ENCODE measurements at places on chromosomes 7 and 10.
A peak's percentile ranks its signal among the peaks of the same experiment; 100 is the strongest.

GRCh38 chr7:142782922-142783900 lies 12.4 kb downstream of the PRSS2 start:
- DNase-seq = peak; percentile 46

DNA sequence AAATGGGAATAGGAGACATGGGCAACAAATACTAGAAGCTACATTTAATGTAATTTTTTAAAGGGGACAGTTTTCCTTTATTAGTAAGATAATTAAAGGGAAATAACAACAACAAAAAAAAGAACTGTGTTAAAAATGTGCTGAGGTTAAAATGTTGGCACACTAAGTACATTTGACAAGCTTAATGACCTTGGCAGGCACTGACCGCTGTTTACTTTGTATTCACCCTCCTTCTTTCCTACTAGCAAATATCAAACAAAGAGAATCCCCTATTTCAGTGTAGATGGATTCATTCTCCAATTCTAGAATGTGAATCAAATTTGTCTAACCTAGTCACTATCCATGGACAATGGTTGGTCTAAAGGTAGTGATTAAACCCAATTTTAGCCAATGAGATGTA lies 77.5 kb upstream of the TOMM7 start:
- no peak for DNase-seq

DNA sequence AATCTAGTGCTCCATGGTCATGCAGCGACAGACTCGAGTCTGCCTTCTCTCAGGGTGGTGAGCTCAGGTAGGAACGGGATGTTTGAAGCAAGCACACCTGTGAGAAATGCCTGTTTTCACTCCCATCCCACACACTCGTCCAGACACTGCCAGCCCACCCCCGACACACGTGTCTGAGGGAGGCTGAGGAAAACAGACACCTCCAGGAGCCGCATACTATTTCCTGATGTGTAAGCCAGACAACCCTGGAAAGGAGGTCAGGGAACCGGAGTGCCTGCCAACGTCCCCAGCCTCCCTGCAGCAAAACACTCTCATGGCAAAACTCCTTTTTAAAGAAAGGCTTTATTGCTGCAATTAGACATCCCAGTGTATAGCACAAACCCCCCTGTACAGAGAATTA lies 80.2 kb downstream of the ALOX5 start:
- DNase-seq = no peak

GRCh38 chr7:41809940-41810576 lies 107.2 kb upstream of the INHBA start:
- no peak for DNase-seq

GRCh38 chr10:63260860-63261251 lies 127.7 kb downstream of the NRBF2 start:
- no peak for DNase-seq

DNA sequence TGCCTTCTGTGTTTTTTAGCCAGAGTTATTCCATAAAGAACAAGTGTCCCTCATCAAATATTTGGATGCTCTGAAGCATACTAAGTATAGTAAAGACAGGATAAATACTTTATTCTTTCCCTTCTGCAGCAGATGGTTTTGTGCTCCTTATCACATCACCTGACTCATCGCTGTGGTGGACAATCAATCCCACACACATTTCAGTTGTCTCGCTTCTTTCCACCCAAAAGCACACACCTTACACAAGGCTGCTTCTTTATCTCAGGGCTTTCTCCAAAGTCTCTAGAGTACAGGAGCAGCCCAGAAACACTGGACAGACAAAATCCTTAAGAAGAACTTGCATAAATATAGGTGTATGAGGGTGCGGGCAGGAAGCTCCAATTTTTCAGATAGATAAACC lies 43.4 kb downstream of the IGF2BP3 start:
- DNase-seq = no peak

- DNase-seq = no peak
These were observed 10.6 kb downstream of the ZCCHC24 start for GRCh38 chr10:79434821-79435251.

- DNase-seq = no peak
These were observed 1.9 kb upstream of the GCK start for GRCh38 chr7:44191171-44191570.

GRCh38 chr7:155860840-155861479 lies 48.7 kb upstream of the SHH start:
- no peak for DNase-seq

- no peak for DNase-seq
These were observed 663.4 kb downstream of the INHBA start for GRCh38 chr7:41039386-41039953.

GRCh38 chr10:81116201-81116600 lies 578.5 kb downstream of the SH2D4B start:
- no peak for DNase-seq

GRCh38 chr7:106986450-106986977 lies 58.0 kb upstream of the PRKAR2B start:
- no peak for DNase-seq

- no peak for DNase-seq
These were observed 5.9 kb upstream of the GPER1 start for GRCh38 chr7:1081931-1082401.

DNA sequence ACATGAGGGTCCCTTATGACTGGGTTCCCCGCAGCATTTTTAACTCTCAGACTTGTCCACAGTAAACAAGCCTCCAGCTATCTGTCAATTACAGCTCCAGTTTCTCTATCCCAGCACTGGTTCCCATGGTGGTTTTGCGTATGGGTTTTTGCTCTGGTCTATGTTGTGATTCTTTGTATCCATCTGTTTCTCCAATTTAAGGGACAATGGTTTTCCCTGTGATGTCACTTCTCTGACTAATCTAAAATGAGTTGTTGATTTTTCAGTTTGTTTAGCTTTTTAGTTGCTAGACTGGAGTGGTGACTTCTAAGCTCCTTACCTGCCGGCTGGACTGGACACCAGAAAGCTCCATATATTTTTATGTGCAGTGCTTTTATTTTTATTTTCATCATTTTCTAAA lies 303.7 kb downstream of the INHBA start:
- DNase-seq = no peak

DNA sequence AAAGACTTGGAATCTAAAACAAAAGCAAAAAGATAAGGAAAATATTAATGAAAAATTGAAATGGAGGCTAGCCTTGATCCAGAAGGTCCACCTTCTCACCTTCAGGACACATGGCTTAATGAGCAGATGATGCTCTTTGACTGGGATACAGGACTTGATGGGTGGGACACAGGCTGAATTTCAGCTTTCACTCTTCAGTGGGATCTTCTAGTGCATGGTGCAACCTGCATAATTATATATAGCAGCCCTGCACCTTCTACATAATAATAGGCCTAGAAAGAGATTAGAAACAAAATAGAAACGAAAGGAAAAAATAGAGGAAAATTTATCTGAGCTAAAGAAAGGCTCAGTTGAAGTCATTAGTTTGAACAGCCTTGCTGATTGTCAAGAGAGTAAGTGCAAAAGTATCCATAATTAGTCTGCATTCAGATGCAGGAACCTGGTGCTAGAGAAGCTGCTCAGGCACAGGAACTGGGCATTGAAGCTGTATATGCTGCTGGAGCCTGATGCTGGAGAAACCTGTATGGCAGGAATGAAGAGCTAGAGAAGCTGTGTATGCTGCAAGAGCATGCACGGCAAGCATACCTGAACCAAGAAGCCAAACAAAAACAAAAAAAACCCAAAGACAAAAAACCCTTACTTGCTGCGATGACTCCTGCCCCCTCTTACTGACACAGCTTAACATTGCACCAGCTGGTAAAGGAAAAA lies 19.4 kb downstream of the MKLN1 start:
- DNase-seq = no peak

- DNase-seq = no peak
These were observed 23.6 kb downstream of the FAM3C start for GRCh38 chr7:121372376-121373010.

GRCh38 chr10:7033031-7033430 lies 377.8 kb downstream of the SFMBT2 start:
- DNase-seq = no peak

DNA sequence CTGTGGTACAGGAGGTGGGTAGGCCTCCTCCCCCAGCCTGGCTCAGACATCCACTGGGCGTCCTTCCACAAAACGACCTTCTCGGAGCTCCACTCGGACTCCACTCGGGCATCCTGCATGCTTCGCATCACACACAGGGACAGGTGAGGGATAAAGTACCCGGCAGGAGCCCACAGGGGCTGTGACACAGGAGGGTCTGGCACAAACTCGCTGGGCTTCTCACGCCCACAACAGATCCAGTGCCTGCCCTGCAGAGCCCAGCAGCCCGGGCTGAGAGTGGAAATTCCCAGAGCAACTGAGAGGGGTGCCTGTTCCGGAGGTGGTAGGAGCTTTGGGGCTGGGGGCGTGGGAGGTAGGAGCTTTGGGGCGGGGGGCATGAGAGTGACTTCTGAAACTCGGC lies 108.4 kb downstream of the MKI67 start:
- no peak for DNase-seq

DNA sequence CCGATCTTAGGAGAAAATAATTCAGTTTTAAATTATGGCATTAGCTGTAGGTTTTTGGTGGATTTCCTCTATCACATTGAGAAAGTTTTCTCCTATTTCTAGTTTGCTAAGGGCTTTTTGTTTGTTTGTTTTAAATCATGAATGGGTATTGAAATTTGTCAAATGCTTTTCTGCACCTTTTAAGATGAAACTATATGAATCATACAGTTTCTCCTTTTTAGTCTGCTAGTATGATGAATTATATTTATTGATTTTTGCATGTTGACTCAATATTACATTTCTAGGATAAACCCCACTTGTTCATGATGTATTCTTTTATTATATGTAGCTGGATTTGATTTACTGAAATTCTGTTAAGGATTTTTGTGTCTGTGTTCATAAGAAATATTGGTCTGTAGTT lies 70.3 kb upstream of the PIP4K2A start:
- DNase-seq = no peak

GRCh38 chr10:93390306-93391090 lies 91.6 kb downstream of the MYOF start:
- DNase-seq = no peak

- DNase-seq = peak; percentile 44
These were observed 176.6 kb downstream of the PARD3 start for GRCh38 chr10:34638406-34639054.

DNA sequence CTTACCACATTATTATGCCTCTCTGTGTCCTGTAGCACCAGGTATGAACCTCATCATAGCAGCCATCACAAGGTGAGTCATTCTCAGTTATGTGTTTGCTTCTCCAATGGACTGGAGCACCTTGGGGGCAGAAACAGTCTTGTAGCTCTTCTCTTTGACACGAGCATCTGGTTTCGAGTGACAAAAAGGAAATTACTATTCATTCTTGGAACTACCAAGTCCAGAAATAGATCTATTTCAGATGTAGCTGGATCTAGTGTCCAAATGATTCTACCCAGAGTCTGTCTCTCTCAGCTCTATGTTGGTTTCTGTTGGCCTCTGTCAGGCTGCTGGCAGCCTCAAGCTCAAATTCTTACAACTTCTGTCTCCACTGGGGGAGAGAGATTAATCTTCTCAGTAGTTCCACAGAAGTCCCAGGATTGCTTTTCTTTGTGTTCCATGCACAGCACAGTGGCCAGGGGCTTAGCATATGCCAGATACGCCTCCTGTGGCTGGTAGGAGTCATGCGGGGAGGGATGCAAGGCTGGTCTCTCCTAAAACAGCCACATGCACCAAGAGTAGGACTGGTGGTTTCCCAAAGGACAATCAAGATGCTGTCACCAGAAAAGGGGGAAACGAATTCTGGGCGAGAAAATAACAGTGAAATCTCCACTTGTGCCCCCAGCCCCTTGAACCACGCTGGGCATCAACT lies 37.2 kb upstream of the PAPSS2 start:
- DNase-seq = no peak

- DNase-seq = no peak
These were observed 31.1 kb downstream of the NET1 start for GRCh38 chr10:5443429-5443828.

DNA sequence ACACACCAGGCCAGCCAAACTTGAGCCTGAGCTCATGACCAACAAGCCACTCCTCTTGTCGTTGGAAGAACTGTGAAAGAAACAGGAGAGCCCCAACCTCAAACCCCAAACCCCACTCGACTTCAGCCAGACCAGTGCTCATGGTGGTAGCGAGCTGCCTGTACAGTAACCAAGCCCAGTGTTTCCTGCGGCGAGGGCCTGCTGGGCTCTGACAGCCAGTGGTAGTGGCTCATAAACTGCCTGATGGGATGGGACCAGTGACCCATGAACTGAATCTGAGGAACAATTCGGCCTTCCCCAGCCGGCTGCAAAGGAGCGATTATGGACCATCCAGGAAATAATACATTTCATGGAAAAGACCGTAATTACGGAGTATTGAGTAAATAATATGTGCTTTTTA lies 191.9 kb downstream of the RPS24 start:
- DNase-seq = no peak

- no peak for DNase-seq
These were observed 93.7 kb upstream of the DNAAF5 start for GRCh38 chr7:632831-633210.

DNA sequence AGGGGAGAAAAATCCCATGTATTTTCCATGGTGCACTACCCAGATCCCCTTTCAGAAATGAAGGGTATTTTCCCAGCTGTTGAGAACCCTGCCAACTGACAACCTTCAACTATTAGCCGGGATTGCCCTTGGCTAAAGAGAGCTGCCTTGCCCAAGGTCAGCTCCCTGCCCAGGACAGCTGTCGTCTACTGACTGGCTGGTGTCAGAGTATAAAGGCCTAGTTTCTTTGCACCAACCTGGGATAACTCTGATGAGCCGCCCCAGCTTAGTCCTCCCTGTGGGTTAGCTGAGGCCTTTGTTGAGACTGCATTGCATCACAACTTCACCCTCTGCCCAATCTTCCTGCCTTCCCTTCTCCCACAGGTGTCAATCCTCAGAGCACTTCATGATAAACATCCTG lies 147.2 kb upstream of the RHEB start:
- DNase-seq = no peak

DNA sequence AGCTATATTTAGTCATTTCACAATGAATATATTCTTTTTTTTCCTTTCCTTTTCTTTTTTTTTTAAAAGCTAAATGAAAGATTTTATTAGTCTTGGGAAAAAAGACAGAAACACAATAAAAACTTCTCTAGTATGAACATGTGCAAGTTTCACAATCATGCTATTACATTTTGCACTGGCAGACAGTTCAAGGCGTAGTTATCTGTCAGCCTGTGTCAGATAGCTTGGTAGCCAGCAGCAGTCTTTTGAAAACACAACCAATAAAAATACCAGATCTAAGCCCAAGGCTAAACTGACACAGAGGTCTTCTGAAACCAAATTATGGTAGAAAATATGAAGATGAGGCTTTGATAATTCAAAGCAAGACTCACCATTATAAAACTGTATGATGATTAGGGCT lies 205.8 kb upstream of the TEX47 start:
- DNase-seq = no peak

GRCh38 chr10:80694930-80695329 lies 157.2 kb downstream of the SH2D4B start:
- DNase-seq = no peak

- no peak for DNase-seq
These were observed 305.7 kb downstream of the FZD1 start for GRCh38 chr7:91569728-91570457.

- DNase-seq = no peak
These were observed 86.7 kb upstream of the DUSP5 start for GRCh38 chr10:110411047-110411410.
